Bronchial smooth muscle cell (primary cell): ENCODE measurements at places on chromosomes 7 and 10. TPM values are rescaled to one million over a fixed set of nuclear protein-coding genes. Genes with fewer than 3 reads are reported as not detected.

The FAM25G gene
- total RNA-seq, result not detected in 2 replicates

The CTAGE4 gene
- 0.09 and 0.32 TPM in 2 replicates for total RNA-seq

The LRCH4 gene
- total RNA-seq, result 9.0 and 9.6 TPM in 2 replicates

The LRWD1 gene
- total RNA-seq, result 13.5 and 14.7 TPM in 2 replicates

The AKR1D1 gene
- total RNA-seq, result not detected in 2 replicates

The PKD1L1 gene
- under 0.01 TPM in 2 replicates for total RNA-seq

The RELN gene
- total RNA-seq, result 0.63 and 9.4 TPM in 2 replicates

The OGDH gene
- 48.1 and 50.7 TPM in 2 replicates for total RNA-seq

The SPAM1 gene
- not detected in 2 replicates for total RNA-seq

The STEAP2 gene
- total RNA-seq, result 22.1 and 32.4 TPM in 2 replicates

The RHOBTB1 gene
- 9.9 and 15.5 TPM in 2 replicates for total RNA-seq

The NOS3 gene
- total RNA-seq, result 0.17 and 0.32 TPM in 2 replicates

The FKBP6 gene
- total RNA-seq, result not detected in 2 replicates

The GPR22 gene
- total RNA-seq, result not detected in 2 replicates

The HOXA13 gene
- not detected in 2 replicates for total RNA-seq

The CDNF gene
- 1.5 and 3.0 TPM in 2 replicates for total RNA-seq

The PPP1R3C gene
- total RNA-seq, result 125 and 167 TPM in 2 replicates

The TMEM273 gene
- not detected in 2 replicates for total RNA-seq
